ENCODE measurements at places on chromosomes 4 and X.

DNA sequence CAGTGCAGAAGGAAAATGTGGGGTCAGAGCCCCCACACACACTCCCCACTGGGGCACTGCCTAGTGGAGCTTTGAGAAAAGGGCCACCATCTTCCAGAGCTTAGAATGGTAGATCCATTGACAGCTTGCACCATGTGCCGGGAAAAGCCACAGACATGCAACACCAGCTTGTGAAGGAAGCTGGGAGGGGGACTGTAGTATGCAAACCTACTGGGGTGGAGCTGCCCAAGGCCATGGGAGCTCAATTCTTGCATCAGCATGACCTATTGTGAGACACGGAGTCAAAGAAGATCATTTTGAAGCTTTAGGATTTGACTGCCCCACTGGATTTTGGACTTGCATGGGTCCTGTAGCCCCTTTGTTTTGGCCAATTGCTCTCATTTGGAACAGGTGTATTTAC, 142.8 kb upstream of the ARHGEF9 start:
- DNase-seq = no peak

GRCh38 chr4:170124406-170124805, 34.6 kb upstream of the AADAT start:
- DNase-seq = no peak

DNA sequence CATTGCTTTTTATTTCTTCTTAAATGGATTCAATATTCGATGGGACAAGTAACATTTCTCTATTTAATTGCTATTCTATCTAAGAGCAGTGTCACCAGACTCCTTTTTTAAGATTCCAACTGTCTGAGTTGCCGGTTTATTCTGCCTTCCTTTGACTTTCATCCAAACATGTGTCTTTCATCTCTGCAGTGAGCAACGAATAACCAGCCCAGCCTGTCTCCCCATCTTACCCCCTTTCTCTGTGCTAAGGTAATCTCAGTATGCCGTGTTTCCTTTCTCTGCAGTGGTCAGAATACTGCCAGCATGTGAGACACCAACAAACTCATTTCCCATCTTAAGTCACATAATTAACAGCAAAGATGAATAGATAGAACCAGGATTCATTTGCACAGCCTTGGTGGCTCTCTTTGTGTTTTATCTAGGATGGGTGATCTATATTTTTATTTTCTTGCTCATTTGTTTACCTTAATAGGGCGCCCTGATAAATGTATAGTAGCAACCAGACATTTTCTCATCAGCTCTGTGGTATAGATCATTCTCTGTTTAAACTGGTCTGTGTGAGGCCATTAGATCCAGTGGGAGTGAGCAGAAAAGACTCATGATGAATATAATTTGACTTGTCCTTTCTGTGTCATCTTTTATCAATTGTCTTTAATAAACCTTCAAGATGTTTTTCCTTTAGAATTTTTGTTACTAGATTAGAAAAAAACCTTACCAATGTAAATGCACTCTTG, 394.8 kb upstream of the IGFBP7 start:
- DNase-seq = no peak

DNA sequence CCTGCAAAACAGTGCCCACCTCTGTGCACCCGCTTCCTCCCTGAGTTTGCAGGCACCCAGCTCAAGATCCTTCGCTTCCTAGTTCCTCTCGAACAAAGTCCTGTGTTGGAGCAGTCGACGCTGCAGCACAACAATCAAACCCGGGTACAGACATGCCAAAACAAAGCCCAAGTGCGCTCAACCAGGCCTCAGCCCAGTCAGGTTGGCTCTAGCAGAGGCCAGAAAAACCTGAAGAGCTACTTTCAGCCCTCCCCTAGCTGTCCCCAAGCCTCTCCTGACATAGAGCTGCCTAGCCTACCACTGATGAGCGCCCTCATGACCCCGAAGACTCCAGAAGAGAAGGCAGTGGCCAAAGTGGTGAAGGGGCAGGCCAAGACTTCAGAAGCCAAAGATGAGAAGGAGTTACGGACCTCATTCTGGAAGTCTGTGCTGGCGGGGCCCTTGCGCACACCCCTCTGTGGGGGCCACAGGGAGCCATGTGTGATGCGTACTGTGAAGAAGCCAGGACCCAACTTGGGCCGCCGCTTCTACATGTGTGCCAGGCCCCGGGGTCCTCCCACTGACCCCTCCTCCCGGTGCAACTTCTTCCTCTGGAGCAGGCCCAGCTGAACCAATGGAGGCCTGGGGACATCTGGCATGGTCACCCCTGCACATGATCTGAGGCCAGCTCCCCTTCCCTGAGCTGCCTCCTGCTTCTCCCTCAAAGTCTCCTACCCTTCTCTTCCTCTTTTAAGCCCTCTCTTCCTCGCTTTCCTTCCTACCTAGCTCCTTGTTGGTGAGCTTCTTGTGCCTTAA, 6.9 kb downstream of the APEX2 start:
- no peak for DNase-seq

DNA sequence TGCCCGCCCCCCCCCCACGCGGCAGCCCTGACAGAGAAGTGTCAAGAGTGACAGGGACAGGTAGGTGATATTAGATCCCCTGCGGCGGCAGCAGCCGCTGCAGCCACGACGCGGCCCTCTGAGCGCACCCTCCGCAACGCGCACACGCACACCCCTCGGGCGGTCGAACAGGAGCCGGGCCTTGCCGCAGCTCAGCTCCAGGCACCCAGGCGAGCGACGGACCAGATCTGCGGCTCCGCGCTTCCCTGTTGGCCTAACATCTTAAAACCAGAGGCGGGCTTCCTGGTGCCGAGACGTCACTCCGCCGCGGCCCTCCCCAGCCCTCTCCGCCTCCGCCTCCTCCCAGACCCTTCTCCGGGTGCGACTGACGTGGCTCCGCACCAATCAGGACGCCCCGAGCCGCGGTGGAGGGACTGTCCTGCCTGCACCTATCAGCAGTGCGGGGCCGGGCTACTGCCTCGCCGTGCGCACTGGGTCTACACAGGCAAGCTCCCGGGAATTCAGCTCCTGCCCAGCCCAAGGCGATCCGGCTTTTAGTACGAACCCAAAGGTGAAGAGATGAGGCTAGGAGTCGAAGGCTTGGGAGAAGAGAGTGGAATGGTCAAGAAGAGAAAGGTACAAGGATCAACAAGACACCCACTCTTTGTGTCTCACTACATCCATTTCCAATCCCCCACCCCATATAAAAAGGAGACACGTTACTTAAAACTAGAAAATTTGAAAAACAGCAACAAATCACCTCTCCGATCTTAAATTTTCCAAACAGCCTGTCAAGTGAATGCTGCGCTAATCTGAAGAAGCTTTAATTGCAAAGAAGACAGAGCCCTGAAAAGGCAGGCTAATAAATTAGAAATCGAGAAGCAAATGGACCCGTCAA, at the start of gene PITX2:
Gene PITX2, minus strand, starts transcription at position 237 of the 877 bp plus-strand sequence. CDS start 617 bp downstream, outside the sequence.
- peak; percentile 86 for DNase-seq

DNA sequence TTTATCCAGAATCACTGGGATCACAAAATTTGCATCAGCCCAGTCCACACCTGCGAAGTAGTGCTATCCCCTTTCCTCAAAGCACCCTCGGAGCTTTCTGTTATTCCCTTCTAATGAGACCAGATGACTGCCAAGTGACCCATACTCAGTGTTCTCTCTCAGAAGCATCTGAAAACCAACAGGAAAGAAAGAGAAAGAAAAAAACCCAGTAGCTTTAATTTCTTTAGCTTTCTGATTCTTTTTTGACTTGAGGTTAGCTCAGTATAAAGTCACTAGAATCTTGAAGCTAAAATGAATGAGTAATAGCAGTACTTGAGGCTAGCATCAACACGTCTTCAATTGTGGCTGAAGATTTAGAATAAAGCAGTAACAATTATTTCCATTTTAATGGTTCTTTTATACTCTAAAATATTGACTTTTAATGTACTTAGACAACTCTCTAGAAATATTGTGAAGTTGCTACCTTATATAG, 124.4 kb downstream of the ANK2 start:
- DNase-seq = no peak

DNA sequence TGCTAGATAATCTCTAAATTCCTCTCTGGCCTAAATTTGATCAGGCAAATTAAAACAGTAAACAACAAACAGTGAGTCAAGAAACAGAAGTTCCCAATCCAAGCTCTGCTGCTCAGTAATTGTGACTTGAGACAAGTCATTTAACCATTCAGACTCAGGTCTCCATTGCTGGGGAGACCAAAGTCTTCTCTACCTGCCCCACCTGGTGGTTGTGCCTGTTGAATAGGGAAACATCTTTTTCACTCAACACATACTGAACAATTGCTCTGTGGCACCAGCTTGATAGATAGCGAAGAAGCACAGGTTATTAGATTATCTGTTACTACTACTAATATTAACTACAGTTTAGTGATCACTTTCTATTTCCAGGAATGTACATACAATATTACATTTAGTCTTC, 112.1 kb upstream of the EOLA2 start:
- DNase-seq = no peak

GRCh38 chrX:14529290-14529989, at the start of gene GLRA2:
GLRA2 (plus strand) TSS chrX:14529536; CDS start chrX:14530058, 522 bp downstream.
- DNase-seq = no peak

DNA sequence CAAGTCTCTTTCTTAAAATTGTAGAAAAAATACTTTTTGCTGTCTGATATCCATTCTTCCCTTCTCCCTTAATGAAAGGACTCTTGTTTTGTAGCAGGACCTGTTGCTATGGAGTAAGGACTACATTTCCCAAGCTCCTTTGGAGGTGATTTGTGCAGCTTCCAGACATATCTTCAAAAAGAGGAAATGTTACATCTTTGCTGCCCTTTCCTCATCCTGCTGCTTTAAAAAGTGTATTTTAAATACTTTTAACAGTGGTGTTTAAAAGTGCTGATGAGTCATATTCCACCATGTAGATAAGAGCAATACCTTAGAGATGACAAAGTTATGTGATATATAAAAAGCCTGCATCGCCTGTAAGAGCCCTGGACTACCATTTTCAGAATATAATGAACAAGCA, 98.7 kb downstream of the CFAP299 start:
- no peak for DNase-seq

GRCh38 chrX:1529328-1529727, 7.7 kb downstream of the P2RY8 start:
- no peak for DNase-seq

DNA sequence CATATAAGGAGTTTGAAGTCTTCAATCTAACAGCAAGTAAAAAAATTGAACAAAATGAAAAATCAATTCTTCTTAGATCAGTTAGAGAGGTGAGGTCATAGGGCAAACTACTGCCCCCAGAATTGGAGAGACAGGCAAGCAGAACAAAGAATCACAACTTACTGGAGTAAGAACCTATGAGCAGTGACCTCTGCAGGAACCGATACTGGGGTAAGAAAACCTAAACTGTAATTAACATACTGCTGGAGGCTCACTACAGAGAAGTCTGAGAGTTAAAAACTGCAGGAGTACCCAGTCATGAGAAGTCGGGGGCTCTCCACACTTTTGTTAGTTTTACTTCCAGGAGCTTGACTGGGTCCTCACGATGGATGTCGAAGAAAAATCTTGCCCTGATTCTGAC, 16.0 kb downstream of the CLDN22 start:
- DNase-seq = no peak

DNA sequence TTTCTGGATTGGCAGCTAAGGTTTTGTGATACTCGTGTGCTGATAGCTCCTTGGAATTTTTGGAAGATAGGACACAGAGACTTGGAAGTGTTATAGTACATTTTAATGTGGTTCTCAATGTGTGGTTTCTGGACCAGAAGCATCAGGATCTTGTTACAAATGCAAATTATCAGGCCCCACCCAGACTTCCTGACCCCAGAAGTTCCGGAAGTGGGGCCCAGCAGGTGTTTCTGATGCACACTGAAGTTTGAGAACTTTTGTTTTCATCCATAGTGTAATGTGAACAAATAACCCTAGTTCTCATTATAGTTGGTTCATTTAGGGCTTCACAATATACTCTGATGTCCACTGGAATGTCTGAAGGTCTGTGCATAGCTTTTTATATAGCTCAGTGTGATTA, 49.6 kb downstream of the LAMP2 start:
- no peak for DNase-seq

DNA sequence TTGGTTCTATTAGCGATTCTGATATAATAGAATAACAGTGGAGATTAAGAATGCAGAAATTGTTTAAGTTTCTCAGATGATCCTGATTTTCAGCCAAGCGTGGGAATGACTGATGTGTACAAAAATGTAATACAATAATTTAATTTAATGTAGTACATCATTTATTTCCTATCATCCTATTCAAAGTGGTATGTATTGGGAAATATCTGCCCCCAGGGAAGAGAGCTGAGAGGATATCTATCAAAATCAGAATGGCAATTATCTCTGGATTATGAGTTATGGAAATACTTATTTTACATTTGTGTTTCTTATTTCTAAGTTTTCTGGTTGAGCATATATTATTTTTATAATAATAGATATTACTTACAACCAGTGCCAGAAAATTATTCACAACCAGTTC, 3.9 kb downstream of the FABP2 start:
- no peak for DNase-seq

DNA sequence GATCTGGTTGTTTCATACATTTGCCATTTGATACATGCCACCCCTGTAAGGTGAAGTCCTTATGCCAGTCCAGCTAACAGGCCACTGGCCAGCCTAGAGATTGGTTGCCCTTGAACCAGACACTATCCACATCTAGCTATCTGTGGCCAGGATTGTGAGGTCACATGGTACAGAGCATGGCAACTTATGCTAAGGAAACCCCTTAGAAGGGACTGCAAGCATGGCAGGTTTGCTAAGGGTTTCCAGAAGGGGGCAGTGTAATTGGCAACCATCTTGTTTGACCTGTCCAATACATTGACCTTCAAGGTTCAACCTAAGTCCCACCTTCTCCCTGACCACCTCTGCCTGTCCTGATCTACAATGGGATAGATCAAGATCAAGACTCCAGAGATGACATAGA, 47.5 kb downstream of the SMC1A start:
- DNase-seq = no peak
